ENCODE measurements at places on chromosomes 4 and X. TPM values are rescaled to one million over a fixed set of nuclear protein-coding genes. Genes with fewer than 3 reads are reported as not detected.
A peak's percentile ranks its signal among the peaks of the same experiment; 100 is the strongest.

GPRIN3 gene
- 40.8 TPM for total RNA-seq

CYSLTR1 gene
- 3.3 TPM for total RNA-seq

GAGE12H gene
- not detected for total RNA-seq

FRAS1 gene
- total RNA-seq, result 0.08 TPM

- DNase-seq, result no peak
Measured at GRCh38 chr4:14428125-14428524, 574.2 kb upstream of the CPEB2 start.

GRCh38 chrX:71994601-71995000, 84.0 kb downstream of the NHSL2 start:
- no peak for DNase-seq

DNA sequence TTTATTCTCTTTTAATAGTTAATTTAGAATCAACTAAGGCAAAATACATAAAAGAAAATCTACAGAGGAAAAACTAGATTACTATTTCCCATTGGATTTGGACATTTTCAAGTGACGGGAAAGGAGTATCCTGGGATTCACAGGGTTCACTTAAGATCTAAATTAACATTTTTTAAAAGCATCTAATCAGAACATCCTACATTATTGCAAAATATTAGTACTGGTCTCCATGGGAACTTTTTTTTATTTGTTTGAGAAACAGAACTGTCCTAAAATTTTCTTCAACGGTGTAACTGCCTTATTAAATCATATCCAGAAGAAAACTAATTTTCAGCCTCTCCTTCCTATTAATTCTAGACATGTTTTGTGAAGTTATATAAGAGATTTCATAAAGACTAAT, 69.7 kb downstream of the METTL14 start:
- DNase-seq, result no peak

DNA sequence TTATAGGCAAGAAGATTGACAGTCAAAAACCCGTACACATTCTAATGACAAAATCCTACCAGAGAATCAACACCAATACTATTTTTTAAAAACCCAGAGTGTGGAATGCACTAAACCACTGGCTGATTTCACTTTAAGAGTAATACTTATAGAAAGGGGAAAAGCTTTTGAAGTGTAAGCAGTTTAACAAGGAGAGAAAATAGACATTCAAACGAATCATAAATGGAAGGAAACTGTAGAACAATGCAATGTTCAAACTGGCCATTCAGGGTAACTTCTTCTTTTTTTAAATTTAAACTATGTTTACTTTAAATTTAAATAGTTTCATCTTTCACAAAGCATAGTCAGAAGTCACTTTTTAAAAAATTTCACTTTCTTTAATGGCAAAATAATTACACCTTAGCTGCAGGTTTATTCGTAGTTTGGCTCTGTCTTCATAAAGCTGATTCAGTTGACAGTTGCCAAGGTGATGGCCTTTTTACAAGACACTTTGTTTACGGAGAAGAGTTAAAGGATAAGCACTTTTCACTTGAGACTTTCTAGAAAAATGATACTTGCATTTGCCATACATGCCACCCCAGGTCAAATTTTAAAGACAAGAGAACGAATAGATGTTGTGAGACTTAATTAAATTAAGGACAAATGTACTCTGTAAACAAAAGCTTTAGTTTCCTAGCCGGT, 82.4 kb upstream of the KLF3 start:
- DNase-seq, result no peak

- DNase-seq, result peak; percentile 91
Measured at GRCh38 chr4:81471588-81472280, at the start of gene RASGEF1B. TSS of gene RASGEF1B (minus strand) at chr4:81471907. CDS start at chr4:81459508, 12,399 bp downstream.

DNA sequence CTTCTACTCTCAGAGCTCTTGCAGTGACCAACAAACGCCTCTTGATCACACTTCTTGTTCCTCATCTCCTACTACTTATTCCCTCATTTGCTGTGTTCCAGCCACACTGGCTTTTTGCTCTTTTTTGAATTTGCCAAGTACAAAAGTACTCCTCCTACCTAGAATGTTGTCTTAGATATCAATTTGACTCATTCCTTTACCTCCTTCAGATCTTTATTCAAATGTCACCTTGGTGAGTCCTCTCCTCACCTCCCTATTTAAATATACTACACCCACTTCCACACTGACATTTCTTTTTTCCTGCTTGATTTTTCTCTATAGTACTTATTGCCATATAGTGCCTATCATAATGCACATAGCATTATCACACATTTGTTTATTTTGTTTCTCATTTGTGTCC, 6.2 kb upstream of the DCAF4L1 start:
- DNase-seq, result no peak

GRCh38 chr4:142356118-142356759, 489.9 kb downstream of the INPP4B start:
- no peak for DNase-seq

DNA sequence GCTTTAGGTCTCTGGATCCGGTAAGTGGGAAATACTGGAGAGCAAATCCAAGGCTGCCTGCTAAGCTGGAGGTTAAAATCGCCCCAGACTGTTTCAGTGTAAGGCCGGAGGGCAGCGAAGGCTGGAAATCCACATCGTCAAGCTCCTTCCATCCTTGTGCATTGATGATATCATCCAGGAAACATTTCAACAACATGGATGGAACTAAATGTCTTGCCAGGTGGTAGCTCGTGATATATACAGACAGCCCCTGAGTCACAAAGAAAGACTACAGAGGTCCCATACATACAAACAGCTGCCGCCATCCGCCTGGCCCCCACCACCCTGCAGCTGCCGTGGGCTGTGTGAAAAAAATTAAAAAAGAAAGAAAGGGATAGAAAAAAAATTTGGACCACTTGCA, 148.9 kb upstream of the RBPJ start:
- DNase-seq, result no peak

DNA sequence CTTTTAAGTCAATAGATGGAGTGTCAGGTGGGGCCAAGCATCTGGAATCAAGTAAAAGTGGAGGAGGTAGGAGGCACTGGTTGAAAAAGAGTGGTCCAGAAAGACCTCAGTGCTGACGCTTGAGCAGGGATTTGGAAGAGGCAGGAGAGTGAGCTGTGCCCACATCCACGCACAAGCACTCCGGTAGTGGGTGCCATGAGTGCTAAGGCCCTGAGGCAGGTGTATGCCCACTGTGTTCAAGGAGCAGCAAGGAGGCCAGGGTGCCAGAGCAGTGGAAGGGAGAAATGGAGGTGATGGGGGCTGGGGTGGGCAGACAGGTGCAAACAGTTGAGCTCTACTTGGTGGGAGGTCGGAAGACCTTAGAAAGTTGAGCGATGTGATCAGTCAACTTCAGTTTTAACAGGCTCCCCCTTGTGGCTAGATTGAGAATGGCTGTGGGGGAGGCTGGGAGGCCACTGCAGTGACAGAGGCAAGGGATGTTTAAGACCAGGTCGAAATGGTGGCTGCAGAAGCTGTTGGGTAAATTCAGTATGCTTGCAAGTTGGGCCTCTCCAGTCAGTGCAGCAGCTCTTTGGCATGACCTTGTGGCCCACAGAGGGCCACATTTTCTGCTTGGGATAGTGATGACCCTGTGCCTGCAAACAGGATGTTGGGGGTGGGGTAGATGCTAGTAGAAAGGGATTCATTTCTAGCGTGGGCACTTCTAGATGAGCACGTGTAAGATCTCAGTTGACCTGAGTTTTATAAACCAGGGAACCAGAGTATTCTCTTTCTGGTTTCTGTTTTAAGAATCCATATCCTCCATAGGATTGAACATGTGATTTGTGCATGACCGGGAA, 12.7 kb downstream of the TKTL1 start:
- DNase-seq, result peak; percentile 85

Measured in activated CD8-positive, alpha-beta T cell treated with anti-CD3 and anti-CD28 coated beads, Interleukin-2, amount 10 ng/mL, durations not matched to agents 7 days and 5 days (primary cell).